Cardiac septum (tissue), 1 donor: ENCODE measurements at places on chromosomes 5 and 9. TPM values are rescaled to one million over a fixed set of nuclear protein-coding genes. Genes with fewer than 3 reads are reported as not detected.

DNA sequence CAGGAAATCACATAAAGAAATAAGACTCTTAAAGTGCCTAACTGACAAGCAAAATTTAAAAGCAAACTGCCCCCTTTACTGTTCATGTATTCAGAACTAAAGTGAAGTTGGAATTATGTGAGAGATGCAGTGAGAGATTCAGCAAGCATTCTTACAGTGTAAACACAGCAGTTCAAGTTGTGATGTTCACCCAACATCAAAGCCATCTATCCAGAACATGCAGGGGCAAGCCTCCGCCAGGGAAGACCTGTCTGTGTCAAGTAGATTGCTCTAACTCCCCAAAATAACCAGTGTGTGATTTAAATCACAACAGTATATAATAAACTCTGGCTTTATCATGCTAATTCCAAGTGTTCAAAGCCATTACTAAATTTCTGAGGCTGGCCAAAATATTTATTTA lies 233.3 kb downstream of the BNC2 start:
- DNase-seq = no peak

- no peak for DNase-seq
These were observed 54.9 kb upstream of the BOD1 start for GRCh38 chr5:173671121-173671949.

GRCh38 chr5:82306151-82306550 lies 28.0 kb upstream of the RPS23 start:
- no peak for DNase-seq

Gene KIAA0825
- total RNA-seq = 2.2 TPM
